ENCODE measurements at places on chromosomes 6 and 20.
A peak's percentile ranks its signal among the peaks of the same experiment; 100 is the strongest.

DNA sequence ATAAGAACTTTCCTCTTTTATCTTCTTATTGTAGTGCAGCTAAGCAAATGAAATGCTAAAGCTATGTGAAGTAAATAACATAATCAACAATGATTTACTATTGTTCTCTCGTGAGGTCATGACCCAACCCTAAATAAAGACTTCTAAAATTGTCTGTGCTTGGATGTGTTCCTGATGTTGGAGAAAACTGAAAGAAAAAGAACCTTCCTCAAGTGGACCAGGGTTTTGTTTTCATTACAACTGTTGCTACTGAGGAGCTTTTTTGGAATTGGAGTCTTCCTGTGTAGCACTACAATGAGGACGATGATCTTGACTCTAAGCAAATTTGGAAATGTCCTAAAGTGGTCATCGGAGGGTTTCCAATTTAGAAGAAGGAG, 59.7 kb upstream of the SUPT3H start:
- no peak for DNase-seq

GRCh38 chr6:166419286-166419685, 36.5 kb upstream of the MPC1 start:
- no peak for DNase-seq

DNA sequence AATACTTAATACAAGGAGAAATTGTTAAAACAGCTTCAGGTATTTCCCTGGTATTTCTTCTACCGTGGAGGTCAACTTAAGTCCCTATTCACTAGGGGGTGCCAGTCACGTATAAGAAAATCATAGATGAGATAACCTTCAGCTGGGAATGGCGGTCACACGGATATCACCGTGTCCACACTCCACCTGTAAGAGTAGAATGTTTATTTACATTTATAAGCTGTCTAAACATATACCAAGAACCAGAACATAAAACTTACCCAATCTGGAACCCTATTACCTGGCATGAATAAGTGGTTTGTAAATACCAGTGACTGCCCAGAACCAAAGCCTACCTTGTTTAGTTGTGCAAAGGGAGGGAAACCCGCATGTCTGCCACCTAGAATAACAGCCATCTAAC, 1.9 kb upstream of the ELOVL4 start:
- no peak for DNase-seq

DNA sequence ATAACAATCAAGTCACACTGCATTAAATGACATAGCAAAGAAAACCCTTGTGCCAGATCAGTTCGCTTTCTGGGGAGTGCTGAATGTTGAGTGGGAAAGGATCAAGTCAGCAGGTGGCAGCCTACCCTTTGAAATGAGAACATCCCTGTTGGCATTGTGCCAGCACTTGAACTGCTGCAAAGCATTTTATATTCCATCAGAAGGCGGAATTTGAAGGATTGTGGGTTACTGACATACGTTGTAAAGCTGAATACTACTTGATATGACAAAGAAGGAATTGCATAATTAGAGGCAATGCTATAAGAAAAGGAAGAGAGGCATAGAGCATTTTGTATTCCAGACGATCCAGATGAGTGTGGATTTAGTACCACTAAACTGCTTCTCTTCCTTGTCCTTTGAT, 26.5 kb downstream of the BCKDHB start:
- peak; percentile 40 for DNase-seq

DNA sequence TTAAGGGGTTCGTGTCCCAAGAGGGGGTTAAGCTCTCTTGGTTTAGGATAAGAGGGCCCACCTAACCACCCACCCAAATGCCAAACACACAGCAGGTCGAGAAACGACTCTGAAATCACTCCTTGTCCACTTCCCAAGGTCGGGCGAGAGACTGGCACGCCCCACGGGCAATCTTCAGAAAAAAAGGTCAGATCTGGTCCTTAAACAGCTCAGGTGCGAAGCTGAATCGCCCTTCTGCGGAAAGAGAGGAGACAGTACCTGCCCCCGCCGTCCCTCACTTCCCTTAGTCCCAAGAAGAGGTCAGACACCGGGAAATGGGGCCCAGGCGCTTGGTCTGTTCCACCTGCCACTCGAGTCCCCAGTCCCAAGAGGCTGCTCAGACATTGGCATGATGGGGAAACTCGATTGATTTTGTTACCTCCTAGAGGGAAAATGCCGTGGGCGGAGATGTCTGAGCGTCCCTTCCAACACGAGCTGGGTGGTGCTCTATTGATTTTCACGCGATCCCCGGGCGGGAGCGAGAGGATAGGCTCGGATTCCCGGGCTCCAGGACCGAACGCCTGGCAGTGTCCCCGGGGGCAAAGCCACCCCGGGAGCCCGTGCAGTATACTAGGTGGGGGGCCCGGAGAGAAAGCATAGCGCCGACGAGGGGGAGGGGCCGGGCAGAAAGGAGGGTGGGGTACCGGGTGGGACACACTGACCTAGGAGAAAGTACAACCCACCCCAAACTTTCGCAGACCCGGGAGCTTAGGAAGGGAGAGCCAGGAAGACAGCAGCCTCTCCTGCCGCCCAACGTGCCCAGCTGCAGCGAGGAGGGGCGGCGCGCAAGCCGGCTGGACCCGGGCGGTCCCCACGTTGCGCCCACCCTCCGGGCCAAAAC, 1.1 kb upstream of the SAMD5 start:
- DNase-seq = no peak

DNA sequence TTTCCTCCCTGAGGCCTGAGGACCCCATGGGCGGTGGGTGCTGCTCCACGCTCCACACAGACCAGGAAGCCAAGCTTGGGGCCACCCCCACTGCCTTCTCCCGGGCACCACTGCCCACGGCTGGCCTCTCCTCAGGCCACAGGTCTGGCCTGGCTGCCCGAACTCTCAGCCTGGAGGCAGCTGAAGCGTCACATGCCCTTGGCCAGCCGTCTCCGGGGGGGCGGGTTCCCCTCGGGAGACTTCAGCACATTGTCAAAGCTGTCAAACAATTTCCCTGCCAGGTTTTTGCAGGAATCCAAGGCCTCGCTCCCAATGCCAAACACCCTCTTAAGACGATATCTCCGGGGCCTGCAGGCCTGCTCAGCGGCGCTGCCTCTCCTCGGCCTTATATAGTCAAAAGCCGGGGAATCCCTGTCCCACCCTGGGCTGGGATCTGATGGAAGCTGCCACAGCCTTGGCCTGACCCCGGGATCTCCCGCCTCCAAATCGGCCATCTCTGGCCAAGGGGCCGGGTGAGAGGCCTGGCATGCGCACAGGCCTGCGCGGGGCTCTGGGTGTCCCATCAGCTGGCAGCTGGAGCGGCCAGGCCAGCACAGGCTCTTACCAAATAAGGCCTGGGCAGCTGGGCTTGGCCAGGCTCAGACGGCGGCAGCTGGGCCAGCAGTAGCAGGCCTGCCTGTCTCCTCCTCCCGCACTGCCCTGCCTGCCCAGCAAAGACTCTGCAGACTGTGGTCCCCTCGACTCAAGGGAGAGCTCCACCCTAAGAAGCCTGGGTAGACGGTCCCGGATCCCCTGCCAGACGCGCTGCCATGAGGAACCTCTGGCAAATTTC, 49.7 kb downstream of the RBM38 start:
- DNase-seq = no peak

Measured in omental fat pad (tissue), 4 donors.